Cardiac muscle cell (in vitro differentiated cells and primary cell): ENCODE measurements at places on chromosomes 6 and 20. TPM values are rescaled to one million over a fixed set of nuclear protein-coding genes. Genes with fewer than 3 reads are reported as not detected.

DNA sequence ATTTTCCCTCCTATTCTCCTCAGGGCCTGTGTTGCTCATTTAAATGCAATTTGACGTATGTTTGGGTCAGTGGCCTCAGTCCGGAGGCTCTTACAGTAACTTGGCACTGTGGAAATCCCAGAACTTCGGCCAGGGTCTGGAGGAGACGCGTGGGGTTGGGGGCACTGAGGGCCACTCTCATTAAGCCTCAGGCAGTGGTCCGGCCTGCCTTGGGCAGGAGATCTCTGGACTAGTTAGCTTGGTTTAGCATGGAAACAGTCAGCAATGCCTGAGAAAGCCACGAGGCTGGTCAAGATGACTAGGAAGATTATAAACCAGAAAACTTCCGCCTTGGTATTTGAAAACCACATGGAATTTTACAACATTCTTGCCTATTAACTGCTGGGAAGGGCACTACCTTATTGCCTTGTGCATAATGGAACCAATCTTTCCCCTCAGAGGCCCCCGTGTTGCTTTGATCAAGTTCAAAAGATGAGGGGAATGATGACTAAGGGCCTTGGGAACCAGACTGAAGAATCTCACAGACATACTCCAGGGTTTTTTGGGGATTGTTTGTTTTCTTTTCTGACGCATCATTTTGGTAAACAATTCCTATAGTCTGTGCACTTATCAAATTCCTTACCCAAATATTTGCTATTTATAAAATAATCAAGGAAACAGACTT, 206.0 kb upstream of the PREP start:
- H3K27ac ChIP-seq, result no peak overlapping the region
- no peak for DNase-seq
- no peaks in the 10 kb centered on the region for H3K27me3 ChIP-seq
- H3K4me1 ChIP-seq, result no peaks in the 10 kb centered on the region
- H3K36me3 ChIP-seq, result no peaks in the 10 kb centered on the region
- H3K4me3 ChIP-seq, result no peak overlapping the region

- no peaks in the 10 kb centered on the region for H3K27me3 ChIP-seq
- H3K4me1 ChIP-seq, result peaks cover 21% of the 10 kb centered on the region
- H3K36me3 ChIP-seq, result no peaks in the 10 kb centered on the region
- H3K27ac ChIP-seq, result no peak overlapping the region
- no peak overlapping the region for H3K4me3 ChIP-seq
Measured at GRCh38 chr6:20678831-20679352, 144.6 kb downstream of the CDKAL1 start.

DNA sequence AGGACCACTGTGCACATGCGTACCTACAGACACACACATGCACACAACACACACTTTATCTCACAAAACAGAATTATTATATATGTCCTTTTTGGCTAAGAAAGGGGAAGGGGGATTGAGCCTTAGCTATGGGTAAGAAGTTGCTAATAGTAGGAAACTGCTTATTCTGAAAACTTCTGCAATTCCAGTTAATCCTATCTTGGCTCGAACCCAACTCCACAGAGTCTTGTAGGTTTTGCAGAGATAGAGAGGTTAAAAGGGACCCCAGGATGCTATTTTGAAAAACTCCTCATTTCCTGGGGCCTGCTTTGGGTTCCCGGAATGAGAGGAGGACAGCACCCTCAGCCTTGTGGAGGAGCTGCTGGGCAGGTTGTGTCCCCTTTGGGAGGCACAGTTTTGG, 233.8 kb downstream of the CLIC5 start:
- H3K36me3 ChIP-seq, result no peaks in the 10 kb centered on the region
- H3K27ac ChIP-seq, result no peak overlapping the region
- no peaks in the 10 kb centered on the region for H3K4me1 ChIP-seq
- no peak overlapping the region for H3K4me3 ChIP-seq
- no peak for DNase-seq

The ZC3H12D gene
- total RNA-seq, result 0.07 and 0.24 TPM in 2 replicates

DNA sequence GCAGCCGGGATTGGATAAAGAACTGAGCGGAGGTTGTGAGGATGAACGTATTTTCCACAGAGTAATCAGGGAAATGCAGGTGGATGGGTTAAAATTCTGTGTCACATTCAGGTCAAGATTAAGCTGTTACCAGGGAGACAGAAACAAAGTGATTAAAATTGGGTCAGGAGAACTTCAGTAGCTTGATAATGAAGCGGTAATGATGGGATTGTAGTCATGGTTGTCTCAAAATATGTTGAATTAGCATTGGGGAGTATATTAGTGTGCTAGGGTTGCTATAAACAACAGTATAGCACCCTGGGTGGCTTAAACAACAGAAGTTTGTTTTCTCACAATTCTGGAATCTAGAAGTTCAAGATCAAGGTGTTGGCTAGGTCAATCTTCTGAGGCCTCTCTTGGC, 155.5 kb downstream of the GJA1 start:
- H3K4me3 ChIP-seq, result no peak overlapping the region
- H3K4me1 ChIP-seq, result no peaks in the 10 kb centered on the region
- H3K27me3 ChIP-seq, result no peaks in the 10 kb centered on the region
- no peaks in the 10 kb centered on the region for H3K36me3 ChIP-seq
- H3K27ac ChIP-seq, result no peak overlapping the region
- no peak for DNase-seq

DNA sequence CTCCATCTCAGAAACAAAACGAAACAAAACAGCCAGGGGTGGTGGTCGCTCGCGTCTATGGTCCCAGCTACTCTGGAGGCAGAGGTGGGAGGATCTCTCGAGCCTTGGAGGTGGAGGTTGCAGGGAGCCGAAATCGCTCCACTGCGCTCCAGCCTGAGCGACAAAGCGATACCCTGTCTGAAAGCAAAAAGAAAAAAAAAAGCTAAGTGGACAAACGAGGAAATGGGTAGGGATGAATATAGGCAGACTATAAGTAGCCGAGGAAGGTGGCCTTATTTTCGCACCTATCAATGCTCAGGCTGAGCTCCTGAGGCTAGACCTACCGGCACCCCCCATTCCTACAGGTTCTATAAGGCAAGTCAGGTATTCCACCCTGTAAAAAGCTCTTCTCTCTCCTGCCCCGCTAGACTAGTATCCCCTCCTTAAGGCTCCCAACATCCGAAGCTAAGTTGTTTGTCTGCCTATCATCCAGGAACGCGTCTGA, 650 bp upstream of the CASP8AP2 start:
- peak overlapping the region; percentile 57 for H3K4me3 ChIP-seq
- H3K4me1 ChIP-seq, result no peaks in the 10 kb centered on the region
- H3K27me3 ChIP-seq, result no peaks in the 10 kb centered on the region
- DNase-seq, result no peak

The MUC22 gene
- not detected in 2 replicates for total RNA-seq

The METTL24 gene
- total RNA-seq, result 7.7 and 8.4 TPM in 2 replicates

DNA sequence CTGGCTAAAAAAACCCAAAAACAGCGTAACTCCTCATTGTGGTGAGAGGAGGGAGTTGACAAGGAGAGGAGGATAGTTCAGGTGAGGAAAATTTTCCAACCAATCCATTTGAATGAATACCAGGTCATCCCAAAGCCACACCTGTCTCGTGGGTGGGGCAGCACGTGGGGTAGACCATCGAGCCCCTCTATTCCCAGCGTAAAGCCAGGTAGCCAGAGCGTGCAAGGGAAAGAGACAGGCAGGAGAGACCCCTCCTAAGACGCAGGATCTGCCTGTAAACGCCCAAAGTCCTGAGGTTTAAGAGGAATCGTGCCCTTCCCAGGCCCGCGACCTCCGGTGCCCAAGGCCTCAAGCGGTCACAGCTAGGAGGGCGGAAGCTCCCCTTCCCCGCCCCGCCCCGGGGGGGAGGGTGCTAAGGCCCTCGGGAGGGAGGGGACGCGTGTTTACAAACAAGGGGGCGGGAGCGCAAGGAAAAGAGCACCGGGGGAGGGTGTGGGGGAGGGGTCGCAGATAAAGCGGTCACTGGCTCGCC, 712 bp downstream of the RXRB start:
- H3K27me3 ChIP-seq, result no peaks in the 10 kb centered on the region
- peak overlapping the region; percentile 95 for H3K27ac ChIP-seq
- DNase-seq, result peak; percentile 70
- peaks cover 24% of the 10 kb centered on the region for H3K4me1 ChIP-seq
- H3K4me3 ChIP-seq, result peak overlapping the region; percentile 66

DNA sequence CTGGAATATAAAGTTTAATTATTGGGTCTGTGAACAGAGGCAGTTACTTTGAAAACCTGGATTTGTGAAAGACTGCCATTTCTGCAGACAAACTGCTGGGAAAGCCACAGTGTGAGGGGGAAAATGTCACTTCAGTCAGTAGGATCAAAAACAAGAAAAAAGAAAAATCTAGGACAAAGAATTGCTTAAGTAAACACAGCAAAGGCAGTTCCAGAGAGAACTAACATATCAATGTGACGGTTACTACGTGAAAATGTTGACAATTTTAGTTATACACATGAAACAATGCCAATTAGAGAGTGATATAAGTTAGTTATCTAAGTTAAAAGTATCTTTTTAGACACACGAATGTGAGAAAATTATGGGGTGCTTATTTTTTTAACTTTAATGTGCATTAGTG, 270.4 kb upstream of the RUNX2 start:
- H3K4me1 ChIP-seq, result no peaks in the 10 kb centered on the region
- no peak overlapping the region for H3K4me3 ChIP-seq
- no peaks in the 10 kb centered on the region for H3K27me3 ChIP-seq
- no peak for DNase-seq
- H3K36me3 ChIP-seq, result no peaks in the 10 kb centered on the region
- no peak overlapping the region for H3K27ac ChIP-seq

GRCh38 chr6:158316022-158316421, 3.8 kb downstream of the TULP4 start:
- H3K4me1 ChIP-seq, result no peaks in the 10 kb centered on the region
- no peak overlapping the region for H3K27ac ChIP-seq
- H3K4me3 ChIP-seq, result no peak overlapping the region
- no peaks in the 10 kb centered on the region for H3K27me3 ChIP-seq
- DNase-seq, result no peak
- peaks cover 11% of the 10 kb centered on the region for H3K36me3 ChIP-seq

DNA sequence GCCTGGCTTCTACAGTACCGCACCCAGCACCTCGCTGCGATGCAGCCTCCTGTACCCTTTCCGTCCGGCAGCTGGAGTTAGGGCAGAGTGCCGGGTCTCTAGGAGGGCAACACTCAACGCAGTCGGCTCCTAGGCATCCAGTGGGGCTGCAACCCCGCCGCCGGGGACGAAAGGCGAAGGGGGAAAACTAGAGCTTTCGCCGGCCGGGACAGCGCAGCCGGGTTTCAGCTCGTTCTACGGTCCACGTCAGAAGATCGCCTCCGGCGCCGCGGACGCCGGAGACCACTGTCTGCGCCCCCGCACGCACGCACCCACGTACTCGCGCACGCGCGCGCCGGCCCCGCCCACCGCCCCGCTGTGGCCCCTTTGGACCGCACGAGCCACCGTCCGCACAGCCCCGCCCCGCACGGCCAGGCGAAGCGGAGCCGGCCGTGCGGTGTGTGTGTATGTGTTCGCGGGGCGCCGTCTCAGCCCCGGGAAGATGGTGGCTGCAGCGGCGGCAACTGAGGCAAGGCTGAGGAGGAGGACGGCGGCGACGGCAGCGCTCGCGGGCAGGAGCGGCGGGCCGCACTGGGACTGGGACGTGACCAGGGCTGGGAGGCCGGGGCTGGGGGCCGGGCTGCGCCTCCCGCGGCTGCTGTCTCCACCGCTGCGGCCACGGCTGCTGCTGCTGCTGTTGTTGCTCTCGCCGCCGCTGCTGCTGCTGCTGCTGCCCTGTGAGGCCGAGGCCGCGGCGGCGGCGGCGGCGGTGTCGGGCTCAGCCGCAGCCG, at the start of gene ATRN:
Gene ATRN, plus strand, starts transcription at position 392 of the 770 bp plus-strand sequence. Its CDS starts 90 bp downstream, at position 482.
- H3K36me3 ChIP-seq, result no peaks in the 10 kb centered on the region
- H3K27me3 ChIP-seq, result peaks cover 8% of the 10 kb centered on the region
- H3K4me1 ChIP-seq, result peaks cover 10% of the 10 kb centered on the region
- H3K27ac ChIP-seq, result peak within 1 kb of the TSS; percentile 82
- DNase-seq, result peak; percentile 91
